ENCODE measurements at places on chromosomes 5 and 9.

- no peak for DNase-seq
Measured at GRCh38 chr5:142439207-142439860, 114.5 kb upstream of the SPRY4 start.

DNA sequence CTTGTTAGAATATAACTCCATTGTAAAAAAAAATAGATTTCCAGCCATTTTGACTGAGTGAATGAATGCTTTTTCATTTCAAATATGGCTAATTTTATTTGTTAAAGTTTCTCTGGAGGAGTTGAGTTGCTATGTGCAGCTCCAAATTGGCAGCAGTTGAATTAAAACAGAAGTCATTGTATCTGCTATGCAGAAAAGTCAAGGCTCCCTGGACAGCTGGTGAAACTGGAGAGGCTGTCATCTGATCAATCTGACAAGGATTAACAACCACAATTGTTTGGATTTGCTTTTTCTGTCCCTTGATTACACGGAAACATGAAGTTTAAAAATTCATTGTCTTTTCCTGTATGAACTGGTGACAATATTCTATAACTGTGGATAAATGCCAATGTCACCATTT, 713.9 kb downstream of the EFNA5 start:
- DNase-seq = no peak

DNA sequence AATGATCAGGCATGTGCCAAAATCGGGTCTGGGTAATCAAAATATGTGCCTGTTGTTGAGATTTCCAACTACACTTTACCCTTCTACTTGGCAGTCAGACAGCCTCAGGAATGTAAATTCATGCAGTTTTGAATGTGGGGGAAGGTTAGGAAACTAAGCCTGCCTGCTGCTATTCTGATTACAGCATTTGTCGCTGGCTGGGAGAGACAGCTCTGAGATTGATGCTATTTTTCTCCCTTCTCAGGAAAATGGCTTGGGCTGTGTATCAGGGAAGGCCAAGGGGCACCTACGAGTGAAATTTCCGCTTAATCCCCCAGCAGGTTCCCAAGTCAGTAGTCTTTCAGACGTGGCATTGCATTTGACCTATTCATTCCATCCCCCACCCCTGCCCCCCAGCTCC, 3.6 kb upstream of the RGS7BP start:
- no peak for DNase-seq

DNA sequence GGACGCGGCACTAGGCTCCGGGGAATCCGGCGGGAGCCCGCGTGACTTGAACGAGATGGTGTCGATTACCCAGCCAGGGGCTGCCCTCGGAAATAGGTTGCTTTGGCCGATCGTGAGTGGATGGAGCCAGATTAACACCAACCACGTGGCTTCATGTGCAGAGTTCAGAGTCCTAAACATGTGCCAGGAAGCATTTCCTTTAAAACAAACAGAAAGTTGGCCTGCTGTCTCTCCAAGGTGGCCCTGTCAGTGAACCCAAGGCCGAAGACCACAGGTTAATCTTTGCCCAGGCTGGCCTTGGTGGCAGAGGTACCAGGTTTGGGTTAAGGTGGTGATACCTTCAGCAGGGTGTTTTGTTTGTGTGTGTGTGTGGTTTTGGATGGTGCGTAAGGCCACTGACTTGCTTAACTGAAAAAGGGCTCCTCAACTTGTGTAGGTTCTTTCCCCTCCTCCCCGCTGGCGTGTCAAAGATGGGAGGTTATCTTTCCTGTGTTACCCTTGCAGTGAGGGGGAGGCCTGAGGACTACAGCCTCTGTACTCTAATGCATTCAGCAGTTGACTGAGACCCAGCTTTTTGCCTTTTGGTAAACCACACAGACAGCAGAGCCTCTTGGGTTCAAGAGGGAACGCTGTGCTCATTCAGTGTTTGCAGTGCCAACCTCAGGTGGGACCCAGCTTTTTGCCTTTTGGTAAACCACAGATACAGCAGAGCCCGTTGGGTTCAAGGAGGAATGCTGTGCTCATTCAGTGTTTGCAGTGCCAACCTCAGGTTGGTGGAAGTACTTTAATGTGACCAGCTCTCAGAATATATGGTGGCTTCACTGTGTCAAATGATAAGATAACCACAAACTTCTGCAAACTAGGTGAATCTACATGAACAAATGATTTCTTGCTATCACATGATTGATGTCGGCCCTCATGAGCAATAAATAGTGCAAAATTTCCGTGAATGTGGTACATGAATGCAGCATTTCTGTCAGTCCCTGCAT, 1.4 kb downstream of the IQGAP2 start:
- DNase-seq = peak; percentile 33

- DNase-seq = no peak
Measured at GRCh38 chr5:51466214-51466613, 83.0 kb downstream of the ISL1 start.

DNA sequence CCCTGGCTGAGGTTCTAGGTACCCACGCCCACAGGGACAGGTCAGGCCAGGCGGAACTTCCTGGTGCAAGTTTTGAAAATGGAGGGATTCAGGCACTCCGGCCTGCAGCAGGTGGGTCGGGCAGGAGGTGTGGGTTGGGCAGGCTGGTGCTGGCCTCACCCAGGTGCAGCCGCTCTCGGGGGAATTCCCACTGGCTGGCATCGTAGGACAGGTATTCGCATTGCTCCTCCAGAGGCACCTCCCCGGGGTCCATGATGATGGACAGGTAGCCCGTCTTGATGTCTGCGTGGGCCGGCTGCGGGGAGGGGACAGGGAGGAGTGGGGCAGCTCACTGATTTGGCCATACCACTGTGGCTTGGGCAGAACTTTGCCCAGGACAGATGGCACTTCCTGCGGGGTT, 28.7 kb upstream of the SCGB3A1 start:
- DNase-seq = no peak

- DNase-seq = no peak
Measured at GRCh38 chr9:35106343-35106730, 3.4 kb upstream of the STOML2 start.

DNA sequence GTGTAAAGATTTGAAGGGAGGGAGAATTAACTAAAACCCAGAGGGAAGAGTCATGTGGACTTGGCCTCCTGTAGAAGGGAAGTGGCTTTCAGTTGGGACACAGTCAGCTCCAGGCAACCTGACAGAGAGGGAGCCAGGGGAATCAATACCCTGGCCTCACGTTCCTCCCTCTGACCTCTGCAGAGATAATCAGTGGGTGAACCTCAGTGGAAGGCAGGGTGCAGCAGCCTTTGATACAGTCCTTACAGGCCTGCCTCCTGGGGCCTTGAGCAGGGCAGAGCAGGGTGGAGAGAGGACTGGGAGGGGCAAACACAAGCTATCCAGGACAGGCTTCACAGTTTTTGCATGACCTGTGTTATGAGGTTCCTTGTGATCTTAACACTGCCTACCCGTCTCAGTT, 61.9 kb upstream of the GPBP1 start:
- no peak for DNase-seq

- DNase-seq = no peak
Measured at GRCh38 chr9:10130061-10130675, 482.6 kb downstream of the PTPRD start.

GRCh38 chr9:101387871-101388506, 3.2 kb upstream of the BAAT start:
- DNase-seq = no peak

- DNase-seq = no peak
Measured at GRCh38 chr5:38190111-38190510, 68.2 kb upstream of the EGFLAM start.

GRCh38 chr5:17217493-17218352, at the start of gene BASP1:
TSS of gene BASP1 (plus strand) at chr5:17217631. CDS start at chr5:17275217, 57,586 bp downstream.
- DNase-seq = peak; percentile 7

DNA sequence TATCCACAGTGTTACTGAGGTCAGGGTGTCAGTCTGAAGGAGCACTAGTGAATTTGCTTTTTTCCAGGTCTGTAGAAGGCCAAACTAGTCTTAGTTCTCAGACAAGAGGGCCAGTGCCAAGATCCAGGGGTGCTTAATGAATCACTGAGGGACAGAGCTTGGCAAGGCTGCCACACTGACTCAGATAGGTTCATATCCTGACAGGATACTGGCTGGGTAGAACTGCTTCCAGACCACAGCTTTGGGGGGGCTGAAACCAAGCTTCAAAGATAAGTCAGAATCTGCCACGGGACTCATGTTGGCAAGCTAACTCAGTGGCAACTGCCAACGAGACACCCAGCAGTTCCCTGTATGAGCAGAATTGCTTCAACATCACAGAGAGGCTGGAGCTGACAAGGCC, 1125.4 kb downstream of the EFNA5 start:
- no peak for DNase-seq

- DNase-seq = no peak
Measured at GRCh38 chr5:18920966-18921365, 1067.0 kb downstream of the CDH18 start.

DNA sequence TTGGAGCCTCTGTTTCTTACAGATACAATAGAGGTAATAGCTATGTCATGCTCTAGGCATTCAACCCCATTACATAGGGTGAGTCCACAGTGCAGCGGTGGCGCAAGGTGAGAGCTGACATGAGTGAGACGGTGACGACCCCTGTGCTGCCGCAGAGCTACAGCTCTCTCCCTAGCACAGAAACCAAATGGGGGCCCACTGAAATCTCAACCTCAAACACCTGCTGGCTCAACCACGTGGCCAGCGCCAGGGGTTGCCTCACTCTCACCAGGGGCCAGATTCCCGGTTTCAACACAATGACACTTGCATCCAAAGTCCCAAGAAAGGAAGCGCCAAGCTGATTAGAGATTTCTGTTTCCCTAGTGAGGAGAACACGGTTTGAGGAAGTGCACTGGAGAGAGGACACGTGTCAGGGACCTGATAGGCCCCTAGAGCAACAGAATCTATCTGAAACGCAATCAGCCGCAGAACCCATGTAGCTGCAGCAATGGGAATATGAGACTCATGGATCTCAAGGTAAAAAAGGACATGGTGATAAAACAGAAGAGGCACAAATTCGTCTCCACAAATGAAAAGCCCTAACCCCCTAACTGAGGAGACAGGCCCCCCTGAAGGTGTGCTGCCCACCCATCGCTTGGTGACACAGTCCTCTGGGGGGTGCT, 114.3 kb downstream of the CRB2 start:
- no peak for DNase-seq

DNA sequence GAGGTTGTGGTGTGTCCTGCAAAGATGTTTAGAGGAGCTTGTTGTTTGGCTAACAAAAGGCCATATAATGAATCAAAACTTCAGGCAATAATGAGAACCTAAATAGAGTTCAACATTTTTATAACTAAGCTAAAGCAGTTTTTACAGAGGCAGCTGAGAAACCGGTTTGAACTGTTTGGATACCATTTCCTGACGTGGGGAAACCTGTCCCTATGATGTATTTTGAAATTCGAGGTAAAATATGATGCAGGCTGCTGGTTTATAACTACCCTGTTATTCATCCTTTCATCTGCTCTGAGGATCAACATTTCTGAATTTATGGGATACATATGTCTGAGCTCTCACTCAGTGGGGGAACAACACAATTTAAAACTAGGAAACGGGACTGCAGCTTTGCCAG, 289.5 kb upstream of the IRX2 start:
- DNase-seq = no peak

DNA sequence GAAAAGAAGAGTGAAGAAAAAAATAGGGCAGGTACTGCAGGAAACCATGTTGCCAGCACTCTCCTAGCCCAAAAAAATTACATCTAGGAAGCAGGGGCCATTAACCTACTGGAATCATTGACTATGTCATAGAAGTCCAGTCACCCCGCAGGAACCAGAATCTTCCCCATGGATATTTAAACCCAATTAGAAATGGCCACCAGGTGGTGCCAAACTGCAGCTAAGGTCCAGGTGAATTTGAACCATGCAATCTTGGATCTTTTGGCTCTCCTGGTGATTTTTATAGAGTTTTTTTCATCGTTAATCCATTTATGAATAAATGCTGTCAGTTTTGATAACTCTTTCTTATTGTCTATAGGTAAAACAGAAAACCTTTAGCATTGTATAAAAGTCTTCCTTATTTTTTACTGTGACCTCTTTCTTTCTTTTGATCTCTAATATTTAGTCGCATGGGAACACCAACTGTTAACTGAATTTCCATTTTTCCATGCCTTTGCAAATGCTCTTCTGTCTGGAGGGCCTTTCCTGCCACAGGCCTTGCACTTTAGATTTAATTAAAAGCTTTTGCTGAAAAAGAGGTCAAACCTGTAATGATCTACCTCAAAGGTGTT, 147.5 kb upstream of the FGF10 start:
- DNase-seq = no peak

GRCh38 chr9:132161743-132162184, at the start of gene NTNG2:
TSS of gene NTNG2 (plus strand) at chr9:132162058. CDS start at chr9:132166832, 4,774 bp downstream.
- DNase-seq = no peak

DNA sequence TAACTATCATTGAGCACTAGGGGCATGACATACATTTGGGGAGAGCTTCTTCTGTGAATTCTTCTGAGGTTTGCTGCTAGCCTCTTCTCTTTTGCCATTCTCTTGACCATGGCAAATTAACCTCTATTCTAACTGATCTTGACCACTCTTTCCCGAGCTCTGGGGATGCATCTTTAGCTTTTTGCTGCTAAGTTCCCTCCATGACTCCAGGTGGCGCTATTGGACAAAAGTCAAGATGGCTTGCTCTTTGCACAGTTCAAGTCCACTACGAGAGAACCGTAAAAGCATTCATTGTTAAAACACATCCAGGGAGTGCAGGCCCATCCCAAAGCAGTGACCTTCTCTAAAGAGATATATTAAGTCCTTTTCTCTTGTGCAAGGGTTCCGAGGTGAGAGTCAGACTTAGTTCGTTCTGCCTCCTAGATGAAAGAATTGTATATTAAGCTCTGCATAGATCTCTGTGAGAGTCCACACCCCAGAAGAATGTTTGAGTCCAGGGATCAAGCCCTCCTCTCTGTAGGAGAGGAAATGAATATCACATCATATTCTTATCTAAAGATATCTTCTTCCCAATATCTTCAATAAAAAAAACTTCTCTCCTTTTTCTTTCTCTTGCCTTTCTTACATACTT, 1152.9 kb upstream of the CDH6 start:
- DNase-seq = no peak

DNA sequence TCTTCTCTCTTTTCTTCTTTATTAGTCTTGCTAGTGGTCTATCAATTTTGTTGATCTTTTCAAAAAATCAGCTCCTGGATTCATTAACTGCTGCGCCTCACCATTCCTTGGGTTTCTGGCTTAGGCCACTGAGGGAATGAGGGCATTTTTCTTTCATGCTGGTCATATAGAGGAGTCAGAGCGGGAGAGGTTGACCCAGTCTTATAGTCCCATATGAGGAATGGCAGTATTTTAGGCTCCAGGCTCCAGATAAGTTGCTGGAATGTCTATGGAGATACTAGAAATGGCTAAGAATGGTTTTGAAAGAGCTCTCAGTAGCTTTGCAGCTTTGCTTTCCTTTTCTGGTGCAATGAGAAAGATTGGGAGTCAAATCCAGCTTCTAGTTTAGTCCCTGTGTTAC, 58.2 kb downstream of the GALNT10 start:
- no peak for DNase-seq

DNA sequence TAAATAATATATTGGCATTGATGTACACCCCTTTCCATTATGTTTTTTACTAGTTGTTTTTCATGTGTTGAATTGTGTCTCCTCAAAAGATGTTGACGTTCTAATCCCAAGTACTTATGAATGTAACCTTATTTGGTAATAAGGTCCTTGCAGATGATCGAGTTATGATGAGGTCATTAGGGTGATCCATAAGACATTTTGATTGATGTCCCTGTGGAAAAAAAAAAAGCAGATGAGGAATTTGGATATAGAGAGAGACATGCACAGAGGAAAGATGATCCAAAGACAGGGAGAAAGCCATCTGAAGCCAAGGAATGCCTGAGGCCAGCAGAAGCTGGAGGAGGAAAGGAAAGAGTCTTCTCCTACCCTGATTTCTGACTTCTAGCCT, 632.7 kb downstream of the TLR4 start:
- no peak for DNase-seq

GRCh38 chr9:124779368-124780059, 2.6 kb downstream of the OLFML2A start:
- DNase-seq = no peak

- no peak for DNase-seq
Measured at GRCh38 chr5:16784843-16785791, 151.0 kb downstream of the MYO10 start.

All from stimulated activated CD8-positive, alpha-beta memory T cell treated with anti-CD3 and anti-CD28 coated beads, Interleukin-2, amount 100 ng/mL, for 1 hour (primary cell).